ENCODE measurements at places on chromosomes 1 and 21.

GRCh38 chr21:33495743-33496142 is 4.2 kb upstream of the DNAJC28 start:
- DNase-seq = no peak

GRCh38 chr1:77378723-77379535 is 97.1 kb downstream of the AK5 start:
- DNase-seq = no peak

GRCh38 chr1:22428672-22429071 is 23.0 kb upstream of the ZBTB40 start:
- no peak for DNase-seq

DNA sequence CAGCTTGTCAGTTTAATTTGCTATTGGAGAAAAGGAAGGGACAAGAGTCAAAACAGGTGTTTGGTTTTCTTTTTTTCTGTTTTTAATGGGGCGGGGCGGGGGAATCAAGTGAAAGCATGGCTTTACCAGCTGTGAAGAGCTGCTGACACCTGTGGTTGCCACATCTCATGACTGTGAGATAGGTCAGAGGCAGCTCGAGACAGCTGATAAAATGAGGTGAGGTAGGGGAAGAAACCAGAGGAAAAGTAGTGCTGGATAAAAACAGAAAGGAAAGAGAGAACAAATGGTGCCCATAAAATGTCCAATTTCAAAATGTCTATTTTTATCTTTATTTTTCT is 272.3 kb downstream of the NEGR1 start:
- no peak for DNase-seq

DNA sequence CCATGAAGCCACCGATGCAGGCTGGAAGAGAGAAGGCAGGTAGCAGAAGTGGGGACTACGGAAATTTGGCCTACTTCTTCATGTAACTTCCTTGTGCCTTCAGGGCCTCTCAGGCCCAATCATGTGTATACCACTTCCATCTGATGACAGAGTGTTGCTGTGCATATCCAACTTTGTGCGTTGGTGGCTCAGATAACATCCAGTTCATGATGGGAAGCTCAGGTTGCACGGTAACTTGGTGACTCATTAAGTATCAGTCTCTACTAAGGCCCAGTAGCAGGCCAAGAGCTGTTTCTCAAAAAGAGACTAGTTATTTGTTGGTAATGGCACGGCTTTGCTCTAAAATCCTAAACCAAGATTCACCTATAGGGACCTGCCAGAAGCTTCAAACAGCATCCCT is 117.6 kb downstream of the LTN1 start:
- DNase-seq = no peak

DNA sequence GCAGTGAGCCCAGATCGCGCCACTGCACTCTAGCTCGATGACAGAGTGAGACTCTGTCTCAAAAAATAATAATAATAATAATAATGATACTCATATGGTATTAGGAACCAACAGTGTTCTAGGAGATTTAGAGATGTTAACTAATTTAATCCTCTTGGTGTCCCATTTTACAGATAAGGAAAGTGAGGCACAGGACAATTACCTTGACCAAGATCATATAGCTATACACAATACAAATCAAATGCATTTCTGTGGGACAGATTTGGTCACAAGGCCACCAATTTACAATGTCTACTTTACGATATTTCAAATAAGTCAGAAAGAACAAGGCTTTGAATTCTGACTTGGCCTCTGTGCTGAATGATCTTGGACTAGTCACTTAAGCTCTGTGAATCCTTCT is 2.2 kb upstream of the ZMYM4 start:
- no peak for DNase-seq

GRCh38 chr1:169762699-169763098 is 28.8 kb upstream of the SELE start:
- DNase-seq = no peak

DNA sequence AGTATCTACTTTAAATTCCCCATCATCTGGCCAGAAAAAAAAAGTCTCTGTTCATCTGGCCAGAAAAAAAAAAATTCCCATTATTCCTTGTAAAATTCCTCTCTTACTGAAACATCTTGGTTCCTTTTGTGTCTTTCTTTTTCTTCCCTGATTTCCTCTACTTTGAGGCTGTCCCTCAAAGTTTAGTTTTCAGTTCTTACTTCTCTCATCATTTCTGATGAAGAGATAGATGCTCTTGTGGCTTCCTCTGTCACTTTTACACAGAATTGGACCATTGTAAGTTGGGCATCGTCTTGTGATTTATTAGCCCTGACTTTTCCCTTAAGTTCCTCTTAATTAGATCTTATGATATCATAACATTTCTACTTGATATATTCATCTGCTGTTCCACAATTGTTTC is 6.5 kb downstream of the SOAT1 start:
- no peak for DNase-seq

DNA sequence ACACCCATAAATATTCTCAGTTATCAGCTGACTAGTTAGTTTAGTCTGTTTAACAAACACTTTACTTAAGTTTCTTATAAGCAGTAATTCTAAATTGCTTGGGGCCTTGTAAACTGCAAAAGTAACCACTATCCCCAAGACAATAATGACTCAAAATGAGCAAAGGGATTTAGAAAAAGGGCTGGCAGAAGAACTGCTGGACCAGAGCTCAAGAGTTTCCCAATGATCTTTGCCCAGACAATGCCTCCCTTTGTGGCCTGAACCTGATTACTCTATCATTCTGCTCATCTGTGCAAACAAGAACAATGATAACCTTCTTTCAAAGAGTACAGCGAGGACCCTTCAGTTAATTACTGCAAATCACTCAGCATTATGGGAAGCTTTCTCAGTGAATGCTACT is 123.5 kb downstream of the TIAM1 start:
- DNase-seq = no peak

- DNase-seq = no peak
Measured at GRCh38 chr1:84785271-84786036, 95.2 kb upstream of the SSX2IP start.

DNA sequence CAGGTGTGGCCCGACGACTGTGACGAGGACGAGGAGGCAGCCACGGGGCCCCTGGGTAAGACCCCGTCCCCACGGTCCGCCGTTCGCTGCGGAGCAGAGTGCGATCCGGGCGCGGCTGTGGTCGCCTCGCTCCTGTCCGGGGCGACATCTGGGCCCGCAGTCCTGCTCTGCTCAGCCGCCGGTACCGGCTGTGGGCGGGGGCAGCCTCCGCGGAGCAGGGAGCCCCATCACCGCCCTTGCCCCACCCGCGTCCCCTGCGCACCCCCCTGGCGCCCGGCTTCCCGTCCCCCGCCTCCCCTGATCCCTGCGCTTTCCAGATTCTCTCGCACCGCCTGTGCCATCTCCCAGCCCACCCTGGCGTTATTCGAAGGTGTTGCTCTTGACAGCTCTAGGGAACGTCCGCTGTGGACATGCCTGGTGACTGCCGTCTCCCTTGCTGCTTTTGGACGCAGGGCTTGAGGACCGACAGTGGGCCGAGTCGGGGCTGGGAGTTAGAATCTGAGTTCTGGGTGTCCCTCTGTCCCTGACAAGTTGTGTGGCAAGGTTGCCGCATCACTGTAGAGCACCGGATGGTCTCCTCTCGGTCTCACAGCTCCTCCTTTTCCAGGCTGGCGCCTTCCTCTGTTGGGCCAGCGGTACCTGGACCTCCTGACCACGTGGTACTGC is 596 bp downstream of the TOR3A start:
- no peak for DNase-seq

DNA sequence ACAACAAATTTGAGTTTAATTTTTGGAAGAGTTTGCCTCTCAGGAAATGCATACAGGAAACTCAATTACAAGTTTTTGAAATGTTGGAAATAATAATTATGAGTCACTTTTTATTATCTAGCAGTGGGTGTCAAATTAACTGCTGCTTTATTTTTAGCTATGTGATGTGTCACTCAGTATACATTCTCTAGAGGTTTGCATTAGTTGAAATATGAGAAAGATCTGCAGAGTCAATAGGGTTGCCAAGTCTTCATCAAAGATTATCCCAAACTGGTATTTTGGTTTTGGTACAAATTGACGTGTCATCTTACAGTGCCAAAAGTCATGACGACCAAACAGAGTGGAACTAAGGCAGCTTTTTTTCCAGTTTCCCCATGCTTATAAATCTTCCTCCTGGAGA is 54.3 kb upstream of the DIPK1A start:
- no peak for DNase-seq

DNA sequence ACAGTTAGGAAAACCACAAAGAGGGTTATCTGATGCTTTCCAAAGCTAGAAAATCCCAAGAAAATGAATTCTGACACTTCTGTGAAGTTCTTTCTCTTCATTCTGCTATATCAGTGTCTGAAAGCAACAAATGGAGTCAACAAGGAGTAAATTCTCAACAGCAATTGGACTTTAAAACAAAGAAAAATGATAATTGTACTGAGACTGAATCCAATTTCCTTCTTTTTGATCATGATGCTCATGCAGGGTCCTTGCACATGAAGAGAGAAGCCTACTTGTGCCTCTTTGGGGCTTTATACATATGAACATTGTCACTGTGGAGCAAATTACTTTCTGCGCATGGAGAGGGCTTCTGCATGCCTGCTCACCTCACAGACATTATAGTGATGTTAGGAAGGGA is at the start of gene OR10J5:
TSS of gene OR10J5 (minus strand) at position 101 of the 400 bp plus-strand sequence. CDS start at position 101, 0 bp downstream.
- no peak for DNase-seq

DNA sequence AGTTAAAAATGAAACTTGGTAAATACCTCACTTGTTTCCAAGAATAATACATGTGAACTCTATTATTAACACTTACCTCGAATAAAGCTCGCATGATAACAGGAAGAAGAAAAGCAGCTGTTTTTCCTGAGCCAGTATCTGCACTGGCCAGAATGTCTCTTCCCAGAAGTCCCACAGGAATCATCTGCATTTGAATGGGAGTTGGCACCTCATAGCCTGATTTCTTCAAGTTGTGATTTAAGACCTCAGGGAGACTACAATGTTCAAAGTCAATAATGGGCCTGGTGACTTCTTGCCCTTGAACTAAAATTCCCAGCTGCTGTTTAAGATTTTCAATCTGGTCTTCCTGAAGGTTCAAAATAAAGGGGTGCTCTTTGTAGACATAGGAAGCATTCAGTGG is 3.8 kb downstream of the DDX59 start:
- no peak for DNase-seq

GRCh38 chr21:36753556-36753955 is 54.6 kb downstream of the SIM2 start:
- DNase-seq = peak; percentile 85

DNA sequence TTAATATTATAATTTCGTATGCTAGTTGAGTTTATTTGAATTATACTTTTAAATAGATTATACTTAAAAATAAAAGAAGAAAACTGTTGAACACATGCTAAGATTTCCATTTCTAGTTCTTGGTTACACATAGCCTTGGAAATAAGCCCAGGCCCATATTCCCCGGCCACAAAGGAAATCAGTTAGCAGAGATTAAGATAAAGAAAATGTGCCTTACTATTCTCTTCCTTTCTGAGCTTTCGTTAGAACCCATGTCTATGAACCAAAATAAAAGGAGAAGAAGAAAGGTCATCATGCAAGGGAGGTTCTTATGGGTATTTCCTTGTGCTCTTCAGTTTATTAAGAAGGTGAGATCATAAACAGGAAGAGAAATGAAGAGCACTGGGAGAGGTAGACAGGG is 32.3 kb upstream of the CRP start:
- no peak for DNase-seq

- no peak for DNase-seq
Measured at GRCh38 chr1:186730951-186731729, 50.9 kb upstream of the PTGS2 start.

DNA sequence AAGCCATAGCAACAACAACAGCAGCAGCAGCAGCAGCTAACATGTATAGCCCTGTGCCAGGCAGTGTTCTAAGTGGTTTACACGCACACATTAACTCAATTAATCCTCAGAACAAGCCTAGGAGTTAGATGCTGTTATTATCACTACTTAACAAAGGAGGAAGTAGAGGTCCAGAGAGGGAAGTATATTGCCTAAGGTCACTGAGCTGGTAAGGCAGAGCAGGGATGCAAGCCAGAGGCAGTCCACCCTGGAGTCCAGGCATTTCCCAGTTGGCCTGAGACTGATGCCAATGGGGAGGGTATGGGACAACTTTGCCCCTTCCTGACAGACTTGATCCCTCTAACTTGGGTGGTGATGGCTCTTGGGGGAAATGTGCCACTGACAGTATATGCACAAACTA is 6.8 kb downstream of the CDC14A start:
- DNase-seq = no peak

DNA sequence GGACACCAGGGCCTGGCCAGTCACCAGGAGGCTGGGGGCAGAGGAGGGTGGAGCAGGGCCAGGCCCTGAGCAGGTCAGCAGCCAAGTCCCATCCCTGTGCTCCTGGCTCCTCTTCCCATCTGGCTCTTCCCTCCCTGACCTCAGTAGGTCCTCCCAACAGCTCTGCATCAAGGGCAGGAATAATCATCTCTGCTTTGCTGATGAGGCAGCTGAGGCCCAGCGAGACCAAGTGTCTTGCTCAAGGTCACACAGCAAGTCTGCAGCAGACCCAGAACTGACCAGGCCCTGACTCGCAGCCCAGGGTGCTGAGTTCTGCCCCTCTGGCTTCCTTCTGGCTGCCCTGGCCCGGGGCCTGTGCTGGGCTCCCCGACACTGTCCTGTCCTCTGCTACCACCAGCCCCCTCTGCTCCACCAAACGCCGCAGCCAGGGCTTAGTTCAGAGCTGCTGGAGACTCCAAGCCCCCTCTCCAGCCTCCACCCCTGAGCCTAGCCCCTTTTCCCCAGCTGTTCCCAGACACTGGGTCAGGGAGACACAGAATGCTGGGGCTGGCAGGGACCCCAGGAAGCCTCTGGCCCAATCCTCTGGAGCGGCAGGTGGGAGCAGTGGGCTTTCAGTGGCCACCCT is 224.9 kb downstream of the PTPRU start:
- DNase-seq = no peak

- DNase-seq = peak; percentile 53
Measured at GRCh38 chr1:9852410-9853248, 28.9 kb upstream of the CLSTN1 start.

GRCh38 chr1:242449661-242450060 is 74.8 kb downstream of the PLD5 start:
- DNase-seq = no peak

DNA sequence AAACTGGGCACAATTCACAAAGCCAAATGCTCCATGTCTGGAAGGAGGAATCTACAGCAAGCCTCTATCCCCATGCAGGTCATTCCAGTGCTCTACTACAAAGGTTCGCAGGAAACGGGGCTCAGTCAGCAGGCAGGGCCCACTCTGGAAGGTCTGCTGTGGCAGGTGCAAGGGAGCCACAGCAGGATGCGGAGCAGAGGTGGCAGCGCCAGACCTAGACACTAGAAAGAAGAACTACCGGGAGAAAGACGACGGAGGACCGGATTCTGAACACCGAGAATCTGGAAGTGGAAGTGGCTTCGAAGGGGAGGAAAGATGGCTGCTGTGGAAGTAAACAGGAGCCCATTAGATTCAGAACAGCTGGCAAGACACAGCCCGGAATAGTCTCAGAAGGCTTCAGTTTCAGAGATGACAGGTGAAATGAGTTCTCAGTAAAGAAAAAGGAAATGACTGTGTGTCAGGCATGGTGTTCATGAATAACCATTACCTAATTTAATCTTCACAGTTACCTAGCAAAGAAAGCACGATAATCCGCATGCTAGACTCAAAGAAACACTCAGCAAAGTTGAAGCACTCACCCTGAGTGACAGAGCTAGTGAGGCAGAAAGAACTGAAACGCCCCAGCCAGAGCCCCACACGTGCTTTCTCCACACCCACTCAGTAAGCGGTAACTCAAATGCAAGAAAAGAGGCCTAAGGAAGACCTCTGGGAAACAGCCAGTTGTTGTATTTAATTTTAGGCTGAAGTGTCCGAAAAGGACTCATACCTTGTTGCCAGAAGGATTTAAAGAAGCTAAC is 21.4 kb downstream of the SETD4 start:
- DNase-seq = no peak

Measured in non-pigmented ciliary epithelial cell (primary cell).